ENCODE measurements at places on chromosomes 3 and 15.

DNA sequence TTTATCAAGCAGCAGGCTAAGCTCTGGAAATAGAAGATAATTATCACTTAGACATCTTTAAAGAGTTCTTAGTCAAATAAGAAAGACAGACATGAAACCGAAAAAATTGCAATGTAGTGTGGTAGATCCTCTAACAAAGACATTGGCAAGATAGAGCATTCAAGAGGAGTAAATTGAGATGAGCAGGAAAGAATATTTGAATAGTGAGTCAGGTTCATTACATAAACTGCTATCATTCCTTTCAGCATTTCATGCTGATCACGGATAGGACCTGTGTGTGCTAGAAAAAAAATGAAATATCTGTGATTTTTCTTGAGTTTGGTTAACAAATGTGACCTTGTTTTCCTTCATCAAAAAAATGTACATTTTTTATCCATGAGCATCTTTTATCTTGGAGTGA, 460.9 kb downstream of the OTOL1 start:
- DNase-seq, result peak; percentile 36

DNA sequence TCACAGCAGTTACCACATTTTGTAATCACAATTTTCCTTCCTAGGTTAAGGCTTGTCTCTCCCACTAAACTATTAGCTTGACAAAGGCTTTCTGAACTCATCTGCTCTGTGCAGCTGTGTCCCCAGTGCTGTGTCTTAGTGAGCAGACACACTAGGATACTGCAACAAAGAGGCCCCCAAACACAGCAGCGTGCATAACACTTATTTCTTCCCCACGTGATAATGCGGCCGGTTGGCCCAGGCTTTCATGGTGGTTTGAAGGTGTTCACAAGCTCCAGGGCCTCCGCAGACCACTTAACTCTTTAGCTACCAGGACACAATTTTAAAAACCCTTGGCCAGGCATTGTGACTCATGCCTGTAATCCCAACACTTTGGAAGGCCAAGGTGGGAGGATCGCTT, 2.2 kb upstream of the HDAC11 start:
- no peak for DNase-seq

DNA sequence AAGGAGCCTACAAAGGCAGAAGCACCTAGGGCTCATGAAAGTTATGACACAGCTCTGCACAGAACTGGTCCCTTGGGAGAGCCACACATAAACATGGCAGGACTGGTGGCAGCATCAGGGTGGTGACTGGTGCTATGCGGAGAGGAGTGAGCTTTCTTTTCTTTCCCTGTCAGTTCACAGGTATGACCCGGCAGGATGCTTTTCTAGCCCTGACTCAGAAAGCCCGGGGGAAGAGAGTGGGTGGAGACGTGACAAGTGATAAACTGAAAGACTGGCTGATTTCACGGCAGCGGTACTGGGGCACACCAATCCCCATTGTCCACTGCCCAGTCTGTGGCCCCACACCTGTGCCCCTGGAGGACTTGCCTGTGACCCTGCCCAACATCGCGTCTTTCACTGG, 103.0 kb downstream of the LARS2 start:
- no peak for DNase-seq

- no peak for DNase-seq
Observed at GRCh38 chr15:93020976-93021772, 67.8 kb downstream of the RGMA start.

DNA sequence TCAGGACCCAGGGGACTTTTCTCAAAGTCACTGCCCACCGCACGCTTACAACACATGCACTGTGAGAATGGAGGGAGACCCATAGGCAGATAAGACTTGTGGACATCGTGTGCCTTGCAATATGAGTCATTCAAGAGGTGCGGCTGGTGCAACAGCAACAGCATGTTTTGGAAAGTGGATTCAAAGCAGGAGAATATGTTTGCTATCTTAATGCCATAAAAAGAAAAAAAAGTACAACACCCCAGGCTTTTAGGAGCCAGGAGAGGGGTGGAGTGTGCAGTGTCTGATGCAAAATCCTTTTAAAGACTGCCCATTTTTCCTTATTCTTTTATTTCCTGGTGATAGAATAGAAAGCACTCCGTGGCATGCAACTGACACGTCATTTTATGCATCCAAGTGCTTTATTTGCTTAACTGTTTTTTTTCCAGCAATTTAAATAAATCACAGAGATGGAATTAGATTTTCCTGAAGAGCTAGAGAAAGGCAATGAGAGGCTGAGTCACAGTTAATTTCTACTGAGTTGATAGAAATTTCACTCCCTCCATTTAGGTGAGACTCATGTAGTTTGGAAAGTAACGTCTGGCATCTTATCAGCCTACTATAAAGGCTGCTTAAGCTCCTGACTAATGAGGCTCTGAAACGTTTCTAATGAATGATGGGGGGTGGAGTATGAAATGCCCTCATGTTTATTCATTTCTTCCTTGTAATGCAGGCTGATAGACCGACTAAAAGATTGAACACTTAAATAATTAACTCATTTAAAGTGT, 96.4 kb downstream of the NSUN3 start:
- no peak for DNase-seq

DNA sequence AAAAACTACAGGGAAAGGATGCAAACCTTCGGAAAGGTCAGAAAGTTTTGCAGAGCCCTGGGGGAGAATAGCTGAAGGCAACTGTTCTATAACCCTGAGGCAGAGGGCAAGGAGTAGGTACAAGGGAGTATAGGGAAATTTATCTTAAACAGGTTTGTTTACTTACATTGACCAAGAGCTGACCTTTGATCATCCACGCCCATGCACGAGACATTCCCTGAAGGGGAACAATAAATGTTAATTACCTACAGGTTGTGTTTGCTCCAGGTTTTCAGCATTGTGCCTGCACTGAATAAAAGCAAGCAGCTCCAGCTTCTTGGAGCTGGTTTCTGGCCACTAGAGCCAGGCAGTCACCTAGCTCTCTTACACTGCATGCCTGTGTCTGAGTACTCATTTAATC, 524.5 kb upstream of the TGFBR2 start:
- no peak for DNase-seq

DNA sequence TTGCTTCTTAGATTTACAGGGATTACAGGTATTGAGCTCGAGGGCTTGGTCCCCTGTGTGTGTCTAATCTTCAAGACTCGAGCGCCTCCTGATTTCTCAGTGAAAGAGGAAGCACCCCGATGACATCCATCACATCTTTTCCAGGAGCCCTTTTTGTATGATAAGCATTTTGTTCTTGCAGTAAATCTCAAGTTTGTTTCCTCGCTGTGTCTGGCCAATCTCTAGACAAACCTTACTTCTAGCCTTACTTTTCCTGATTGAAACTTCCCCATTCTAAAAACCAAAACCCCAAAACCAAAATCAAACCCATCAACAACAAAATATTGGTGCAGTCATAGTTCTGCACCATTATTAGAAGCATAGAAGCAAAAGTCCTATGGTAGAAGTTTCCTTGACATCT, 286.0 kb downstream of the NFKBIZ start:
- DNase-seq, result no peak

GRCh38 chr3:8629151-8630021, 15.2 kb downstream of the SSUH2 start:
- peak; percentile 68 for DNase-seq

GRCh38 chr3:4749567-4750002, 229.7 kb upstream of the BHLHE40 start:
- DNase-seq, result no peak

GRCh38 chr3:58667704-58668103, 1.1 kb upstream of the FAM3D start:
- DNase-seq, result no peak
